ENCODE measurements at places on chromosomes 12 and 14.

- peak; percentile 24 for DNase-seq
Observed at GRCh38 chr14:105537580-105538474, 11.4 kb downstream of the TMEM121 start.

GRCh38 chr14:100275214-100275613 is 31.0 kb downstream of the SLC25A29 start:
- no peak for DNase-seq

- no peak for DNase-seq
Observed at GRCh38 chr14:96416292-96416691, 24.4 kb downstream of the AK7 start.

DNA sequence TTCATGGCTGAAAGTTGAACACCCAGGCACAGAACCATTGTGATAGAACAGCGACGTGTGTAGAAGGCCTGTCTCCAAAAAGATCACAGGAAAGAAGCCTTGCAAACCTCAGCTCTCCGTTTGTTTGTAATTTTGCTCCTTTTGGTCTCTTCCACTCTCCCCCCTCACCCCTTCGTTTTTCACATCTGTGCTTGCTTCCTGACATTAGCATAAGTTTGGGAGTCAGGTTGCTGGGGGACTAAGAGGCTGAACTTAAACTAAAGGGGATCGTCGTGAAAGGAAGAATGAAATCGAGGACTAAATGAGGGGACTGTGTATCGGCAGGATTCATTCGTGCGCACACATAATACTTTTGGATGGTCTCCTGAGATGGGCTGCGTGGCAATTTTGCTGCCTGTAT is 200.6 kb downstream of the BCAT1 start:
- DNase-seq, result no peak

GRCh38 chr14:20934148-20934762 is 21.0 kb upstream of the RNASE2 start:
- no peak for DNase-seq

Measured in Kasumi-1 (cell line).